ENCODE measurements at places on chromosomes 1 and 21.

GRCh38 chr1:37672136-37672870, 20.0 kb upstream of the CDCA8 start:
- no peak for ATAC-seq

GRCh38 chr21:45580576-45581321, 38.5 kb upstream of the SLC19A1 start:
- ATAC-seq = no peak

- ATAC-seq = no peak
Observed at GRCh38 chr1:214403431-214403830, 122.5 kb downstream of the SMYD2 start.

GRCh38 chr1:232766241-232766890, 38.9 kb upstream of the MAP10 start:
- peak; percentile 18 for ATAC-seq

- ATAC-seq = no peak
Observed at GRCh38 chr1:109309347-109309746, 2.5 kb upstream of the MYBPHL start.

DNA sequence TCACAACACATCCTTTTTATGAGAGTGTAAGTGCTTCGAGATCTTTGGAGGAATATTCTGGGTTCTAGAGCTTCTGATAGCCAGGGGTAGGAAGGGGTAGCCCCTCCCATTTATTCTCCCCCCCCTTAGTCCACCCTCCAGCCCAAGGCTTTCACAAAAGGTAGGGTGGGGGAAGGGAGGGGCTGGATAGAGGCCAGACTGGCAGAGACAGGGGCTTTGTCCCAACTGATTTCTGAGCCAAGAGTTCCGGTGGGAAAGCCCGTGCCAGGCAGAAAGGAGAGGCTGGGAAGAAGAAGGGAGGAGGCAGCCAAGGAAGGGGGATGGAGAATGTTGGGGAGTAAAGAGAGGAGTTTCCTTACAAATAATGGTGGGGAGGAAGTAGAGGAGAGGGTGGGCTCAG, 3.1 kb downstream of the BCAN start:
- ATAC-seq = no peak

DNA sequence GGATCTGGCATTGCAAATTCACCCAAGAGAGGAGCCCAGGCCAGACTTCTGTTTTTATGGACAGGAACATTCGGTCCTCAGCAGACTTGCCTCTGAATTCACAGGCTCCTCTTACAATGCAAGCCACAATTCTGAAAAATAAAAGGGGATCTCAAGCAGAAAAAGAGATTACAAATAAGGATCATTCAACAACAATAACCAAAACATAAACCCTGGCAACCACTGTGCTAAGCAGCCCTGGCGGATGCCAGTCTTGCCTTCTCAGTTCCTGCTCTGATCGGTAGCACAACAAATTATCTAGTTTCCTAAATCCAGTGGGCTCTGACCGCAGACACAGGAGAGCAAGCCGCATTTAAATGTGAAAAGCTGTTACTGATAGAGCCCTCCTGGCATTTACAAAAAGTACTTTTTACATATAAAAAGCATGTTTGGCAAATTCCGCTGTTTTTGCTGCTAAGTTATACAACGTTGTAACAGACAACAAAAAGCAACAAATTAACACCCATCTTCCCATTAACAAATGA, 123.4 kb upstream of the FOXD3 start:
- ATAC-seq = no peak

DNA sequence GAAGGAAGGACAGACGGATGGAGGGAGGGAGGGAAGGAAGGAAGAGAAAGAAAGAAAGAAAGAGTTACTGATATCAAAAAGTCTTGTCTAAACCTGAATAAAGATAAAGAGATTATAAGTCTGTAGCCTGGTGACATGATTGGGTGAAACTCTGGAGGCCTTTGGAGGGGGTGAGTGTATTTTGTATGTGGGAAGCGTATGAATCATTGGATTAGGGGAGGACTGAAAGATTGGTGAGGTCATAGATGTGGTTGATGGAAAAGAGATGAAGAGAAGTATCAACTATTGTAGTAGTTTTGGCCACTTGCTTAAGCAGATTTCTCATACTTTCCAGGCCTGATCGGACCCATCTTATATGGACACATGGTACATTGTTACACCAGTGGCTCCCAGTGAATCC, 11.5 kb upstream of the KCNJ6 start:
- no peak for ATAC-seq

GRCh38 chr1:221699577-221699976, 42.3 kb downstream of the DUSP10 start:
- ATAC-seq = no peak

GRCh38 chr1:58060559-58061170, 485.9 kb downstream of the OMA1 start:
- ATAC-seq = no peak

DNA sequence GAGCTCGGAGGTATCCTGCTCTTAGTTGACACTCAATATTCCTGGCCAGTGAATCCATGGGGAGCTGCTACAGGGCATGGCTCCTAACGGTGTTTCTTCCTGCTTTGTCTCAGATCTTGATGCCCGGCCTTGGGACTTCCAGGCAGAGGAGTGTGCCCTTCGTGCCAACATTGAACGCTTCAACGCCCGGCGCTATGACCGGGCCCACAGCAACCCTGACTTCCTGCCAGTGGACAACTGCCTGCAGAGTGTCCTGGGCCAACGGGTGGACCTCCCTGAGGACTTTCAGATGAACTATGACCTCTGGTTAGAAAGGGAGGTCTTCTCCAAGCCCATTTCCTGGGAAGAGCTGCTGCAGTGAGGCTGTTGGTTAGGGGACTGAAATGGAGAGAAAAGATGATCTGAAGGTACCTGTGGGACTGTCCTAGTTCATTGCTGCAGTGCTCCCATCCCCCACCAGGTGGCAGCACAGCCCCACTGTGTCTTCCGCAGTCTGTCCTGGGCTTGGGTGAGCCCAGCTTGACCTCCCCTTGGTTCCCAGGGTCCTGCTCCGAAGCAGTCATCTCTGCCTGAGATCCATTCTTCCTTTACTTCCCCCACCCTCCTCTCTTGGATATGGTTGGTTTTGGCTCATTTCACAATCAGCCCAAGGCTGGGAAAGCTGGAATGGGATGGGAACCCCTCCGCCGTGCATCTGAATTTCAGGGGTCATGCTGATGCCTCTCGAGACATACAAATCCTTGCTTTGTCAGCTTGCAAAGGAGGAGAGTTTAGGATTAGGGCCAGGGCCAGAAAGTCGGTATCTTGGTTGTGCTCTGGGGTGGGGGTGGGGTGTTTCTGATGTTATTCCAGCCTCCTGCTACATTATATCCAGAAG, 16.7 kb downstream of the ALX3 start:
- ATAC-seq = peak; percentile 82

- no peak for ATAC-seq
Observed at GRCh38 chr1:29836651-29837646, 600.6 kb downstream of the PTPRU start.

DNA sequence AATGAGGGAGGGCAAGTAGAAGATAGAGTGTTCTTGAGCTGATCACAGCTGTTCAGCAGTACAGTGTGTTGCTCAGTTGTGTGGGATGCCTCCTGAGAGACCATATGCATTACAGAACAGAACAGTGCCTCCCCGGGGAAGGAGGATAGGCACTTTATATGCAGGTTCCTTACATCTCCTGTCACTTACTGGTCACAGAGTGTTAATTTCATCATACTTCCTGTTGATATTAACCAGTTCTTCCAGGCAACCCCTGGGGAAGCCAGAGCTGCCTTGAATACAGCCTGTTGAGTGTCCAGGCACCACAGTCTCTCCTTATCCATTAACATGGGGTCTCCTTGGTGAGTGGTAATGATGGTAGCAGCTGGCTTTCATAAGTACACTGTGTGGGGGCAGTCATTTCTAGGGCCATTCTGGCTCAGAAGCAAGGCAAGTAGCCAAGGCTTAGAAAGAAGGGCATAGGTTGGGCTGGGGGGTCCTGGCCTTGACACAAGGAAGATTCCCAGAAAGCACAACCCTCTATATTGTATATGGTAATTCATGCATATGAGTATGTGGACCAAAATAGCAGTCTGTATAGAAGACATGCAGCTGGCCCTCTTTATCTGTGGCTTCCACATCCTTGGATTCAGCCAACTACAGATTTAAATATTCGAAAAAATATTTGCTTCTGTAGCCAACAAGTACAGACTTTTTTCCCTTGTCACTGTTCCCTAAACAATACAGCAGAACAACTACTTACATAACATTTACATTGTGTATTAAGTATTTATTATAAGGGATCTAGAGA, 142.4 kb downstream of the ZP4 start:
- no peak for ATAC-seq

- no peak for ATAC-seq
Observed at GRCh38 chr1:109763646-109764415, at the start of gene EPS8L3. Gene EPS8L3, minus strand, starts transcription at chr1:109763923. Its CDS starts 2,174 bp downstream, at chr1:109761749.

GRCh38 chr1:75316230-75316629, 182.0 kb downstream of the LHX8 start:
- ATAC-seq = no peak

DNA sequence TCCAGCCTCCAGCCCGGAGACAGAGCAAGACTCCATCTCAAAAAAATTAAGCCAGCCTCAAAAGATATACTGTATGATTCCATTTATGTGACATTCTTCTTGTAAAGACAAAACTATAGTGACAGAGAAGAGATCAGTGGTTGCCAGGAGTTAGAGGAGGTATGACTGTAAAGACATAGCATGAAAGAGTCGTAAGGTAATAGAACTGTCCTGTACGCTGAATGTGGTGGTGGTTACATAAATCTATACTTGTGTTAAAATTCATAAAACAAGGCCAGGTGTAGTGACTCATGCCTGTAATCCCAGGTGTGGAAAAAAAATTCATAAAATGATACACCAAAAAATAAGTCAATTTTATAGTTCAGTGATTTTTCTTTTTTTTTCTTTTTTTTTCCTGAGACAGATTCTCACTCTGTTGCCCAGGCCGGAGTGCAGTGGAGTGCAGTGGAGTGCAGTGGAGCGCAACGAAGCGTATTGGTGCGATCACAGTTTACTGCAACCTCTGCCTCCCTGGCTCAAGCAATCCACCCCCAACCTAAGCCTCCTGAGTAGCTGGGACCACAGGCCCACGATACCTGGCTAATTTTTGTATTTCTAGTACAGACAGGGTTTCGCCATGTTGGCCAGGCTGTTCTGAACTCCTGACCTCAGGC, 84.9 kb upstream of the CXADR start:
- no peak for ATAC-seq

DNA sequence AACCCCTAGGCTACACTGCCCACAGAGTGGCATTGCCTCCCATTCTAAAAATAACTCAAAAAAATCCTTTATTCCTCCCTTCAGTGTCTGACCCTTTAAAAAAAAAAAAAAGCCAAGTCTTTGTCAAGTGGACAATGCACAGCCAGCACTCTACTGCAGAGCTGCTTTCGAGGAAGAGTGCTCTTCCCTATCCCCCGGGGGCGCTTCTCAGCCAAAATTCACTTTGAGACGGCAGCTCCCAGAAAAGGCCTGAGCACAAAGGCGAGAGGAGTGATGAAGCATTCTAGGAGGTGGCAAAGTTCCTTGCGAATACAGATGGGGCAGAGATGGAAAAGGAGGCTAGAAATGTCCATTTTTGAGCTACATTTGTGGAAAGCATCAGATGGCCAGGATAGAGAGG, 23.3 kb downstream of the EPHA10 start:
- no peak for ATAC-seq

DNA sequence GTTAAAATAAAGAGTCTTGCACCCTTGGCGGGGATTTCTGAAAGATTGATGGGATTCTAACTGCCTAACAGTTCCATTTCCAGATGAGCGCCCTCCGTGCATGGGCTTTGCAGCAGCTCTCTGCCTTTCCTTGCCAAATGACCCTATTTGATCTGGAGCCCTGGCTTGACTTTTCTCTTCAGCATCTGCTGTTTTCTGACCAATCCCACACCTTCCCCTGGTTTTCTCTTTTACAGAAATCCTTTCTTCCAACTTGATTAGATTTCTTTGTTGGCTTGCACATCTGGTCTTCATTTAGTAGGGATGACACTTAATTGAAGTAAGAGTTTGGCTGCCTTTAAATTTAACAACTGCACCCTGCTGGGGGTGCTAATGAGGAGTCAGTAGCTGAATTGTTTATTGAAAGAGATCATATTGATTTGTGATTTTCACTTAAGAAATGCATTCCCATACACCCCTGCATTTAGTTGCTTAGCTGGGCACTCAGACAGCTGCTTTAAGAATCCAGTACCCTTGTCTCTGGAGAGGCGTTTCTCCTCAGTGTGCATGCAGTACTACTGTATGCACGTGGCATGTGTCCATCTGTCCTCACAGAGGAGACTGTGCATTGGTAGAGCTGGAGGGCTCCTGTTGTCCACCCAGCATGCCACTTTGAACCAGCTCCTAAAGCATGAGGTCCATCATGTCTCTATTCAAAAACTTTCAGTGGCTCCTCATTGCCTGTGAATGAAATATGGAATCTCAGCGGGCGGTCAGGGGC, 99.7 kb downstream of the NOS1AP start:
- no peak for ATAC-seq

- no peak for ATAC-seq
Observed at GRCh38 chr1:100810360-100810759, 84.3 kb downstream of the EXTL2 start.

DNA sequence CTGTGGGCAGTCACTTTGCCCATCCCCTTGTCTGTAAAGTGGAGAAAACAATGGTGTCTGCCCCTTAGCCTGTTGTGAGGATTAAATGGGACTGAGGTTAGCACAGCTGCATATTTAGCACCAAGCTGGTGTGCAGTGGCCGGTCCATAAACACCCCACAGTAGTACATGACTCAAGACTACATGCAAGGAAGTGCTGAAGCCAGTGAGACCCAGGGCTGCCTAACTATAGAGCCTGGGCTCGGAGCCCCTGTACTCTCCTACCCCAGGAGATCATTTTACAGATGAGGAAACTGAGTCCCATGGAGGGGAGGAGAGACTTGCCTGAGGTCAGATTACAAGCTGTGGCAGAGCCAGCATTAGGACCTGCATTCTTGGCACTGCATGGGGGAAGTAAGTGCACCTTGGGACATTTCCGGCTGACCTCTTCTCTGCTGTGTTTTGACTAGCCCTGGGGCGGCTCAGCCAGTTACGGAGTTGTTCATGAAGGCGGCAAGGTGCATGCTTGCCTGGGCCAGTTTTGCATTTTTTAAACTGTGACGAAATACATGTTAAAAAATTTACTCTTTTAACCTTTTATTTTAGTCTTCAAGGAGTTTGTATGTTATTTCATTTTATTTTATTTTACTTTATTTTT, 3.2 kb downstream of the SERINC2 start:
- no peak for ATAC-seq

DNA sequence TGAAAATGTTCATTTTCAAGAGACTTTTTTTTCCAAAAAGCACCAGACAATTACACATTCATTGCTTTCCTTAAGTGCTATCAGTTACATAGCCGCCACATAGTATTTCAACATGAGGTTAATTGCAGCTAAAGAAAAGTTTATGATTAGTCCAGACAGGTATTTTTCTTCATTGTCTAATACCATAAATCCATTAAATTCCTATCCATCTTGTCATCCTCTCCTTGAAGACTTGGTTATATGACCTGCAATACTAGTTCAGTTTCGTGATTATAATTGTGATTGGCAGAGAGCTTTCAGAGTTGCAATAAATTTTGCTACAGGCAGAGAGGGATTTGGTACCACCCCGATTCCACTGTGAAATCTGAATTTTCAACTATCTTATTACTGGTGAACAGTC, 437.7 kb downstream of the GPATCH2 start:
- ATAC-seq = no peak

GRCh38 chr1:12567288-12567819, 50.7 kb downstream of the DHRS3 start:
- ATAC-seq = peak; percentile 6

Data from activated T-helper 17 cell treated with anti-CD3 and anti-CD28 coated beads, Interleukin-2, amount 50 U/mL, for 72 hours (primary cell).